Naive thymus-derived CD8-positive, alpha-beta T cell (primary cell): ENCODE measurements at places on chromosomes 3 and 15.

DNA sequence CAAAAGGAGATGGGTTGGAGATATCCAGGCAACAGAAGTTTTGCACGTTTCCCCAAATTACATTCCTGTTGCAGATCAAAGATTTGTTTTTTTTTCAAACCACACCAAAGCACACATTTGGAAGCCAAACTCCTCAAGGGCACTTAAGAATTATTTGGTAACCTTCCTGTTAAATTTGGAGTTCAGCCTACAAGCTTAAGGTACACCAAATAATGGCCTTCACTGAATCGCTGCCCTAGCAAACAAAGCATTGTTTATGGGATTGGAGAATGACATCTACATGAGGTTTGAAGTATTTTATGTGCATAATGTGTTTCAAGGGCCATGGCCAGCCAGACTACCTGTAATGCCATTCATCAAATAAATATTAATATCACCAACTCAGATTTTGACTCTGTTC is 357.9 kb downstream of the RORA start:
- H3K4me3 ChIP-seq, result no peak overlapping the region
- H3K4me1 ChIP-seq, result no peaks in the 10 kb centered on the region
- no peaks in the 10 kb centered on the region for H3K36me3 ChIP-seq
- no peak for DNase-seq

DNA sequence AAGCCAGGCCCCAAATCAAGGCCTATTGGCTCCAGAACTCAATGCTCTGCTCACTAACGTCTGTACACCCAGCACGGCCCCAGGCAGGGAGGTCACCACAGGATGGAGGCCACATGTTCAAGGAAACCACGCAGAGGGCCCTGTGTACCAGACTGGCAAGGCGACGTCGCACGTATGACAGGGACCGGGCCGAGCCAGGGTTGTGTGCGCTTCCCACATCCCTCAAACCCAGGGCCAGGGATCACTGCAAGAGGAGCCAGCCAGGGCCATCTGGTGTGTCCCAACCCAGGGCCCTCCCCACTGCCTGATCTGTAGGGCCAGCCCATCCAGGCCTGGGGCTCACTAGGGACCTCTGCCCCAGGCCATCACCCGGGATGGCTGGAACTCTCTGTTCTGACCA is 62.0 kb downstream of the ZNF445 start:
- no peak for DNase-seq
- H3K4me1 ChIP-seq, result no peaks in the 10 kb centered on the region
- no peak overlapping the region for H3K4me3 ChIP-seq
- no peaks in the 10 kb centered on the region for H3K36me3 ChIP-seq

- no peak overlapping the region for H3K27ac ChIP-seq
- no peaks in the 10 kb centered on the region for H3K36me3 ChIP-seq
- DNase-seq, result no peak
- H3K4me1 ChIP-seq, result no peaks in the 10 kb centered on the region
- no peak overlapping the region for H3K4me3 ChIP-seq
These were observed 241.8 kb downstream of the ARRDC4 start for GRCh38 chr15:98202256-98202655.

DNA sequence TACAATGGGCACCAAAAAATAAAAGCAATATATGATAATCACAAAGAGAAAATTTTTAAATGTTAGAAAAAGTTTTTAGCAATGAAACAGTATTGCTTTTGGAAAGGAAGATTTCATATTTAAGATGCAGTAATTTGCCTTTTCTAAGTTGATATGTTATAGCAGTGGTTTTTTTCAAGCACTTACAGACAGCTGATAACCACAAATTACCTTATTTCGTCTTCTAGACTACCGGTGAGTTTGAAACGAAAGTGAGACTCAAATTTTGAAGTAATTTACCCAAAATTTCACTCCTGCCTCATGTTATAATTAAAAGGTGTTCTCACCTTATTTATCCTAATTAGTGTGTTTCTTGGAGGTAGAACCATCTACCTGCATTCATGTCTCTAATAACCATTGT is 207.8 kb downstream of the MCTP2 start:
- no peaks in the 10 kb centered on the region for H3K27me3 ChIP-seq
- no peak overlapping the region for H3K27ac ChIP-seq
- no peaks in the 10 kb centered on the region for H3K4me1 ChIP-seq
- H3K36me3 ChIP-seq, result peaks cover 27% of the 10 kb centered on the region
- no peak overlapping the region for H3K4me3 ChIP-seq

DNA sequence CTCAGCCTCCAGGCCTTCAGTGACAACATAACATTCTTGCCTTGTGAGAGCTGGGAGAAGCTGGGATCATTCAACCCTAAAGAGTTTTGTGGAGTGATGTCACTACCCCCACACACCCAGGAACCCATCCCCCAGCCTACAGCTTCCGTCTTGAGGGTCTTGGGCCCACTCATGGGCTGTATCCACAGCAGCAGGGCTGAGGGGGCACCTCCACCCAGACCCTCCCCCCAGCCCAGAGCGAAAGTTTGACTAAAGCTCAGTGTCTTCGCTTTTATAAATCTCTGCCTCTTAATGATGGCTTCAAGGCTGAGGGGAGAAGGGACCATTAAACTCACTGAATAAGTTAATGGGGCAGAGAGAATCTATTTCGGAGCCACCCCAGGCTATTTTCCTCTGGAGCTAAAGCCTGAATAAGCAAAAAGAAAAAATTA is 23.8 kb downstream of the NTRK3 start:
- H3K27me3 ChIP-seq, result peaks cover 19% of the 10 kb centered on the region
- DNase-seq, result no peak
- H3K4me3 ChIP-seq, result no peak overlapping the region

GRCh38 chr15:94576889-94577533 is 345.6 kb downstream of the MCTP2 start:
- no peak for DNase-seq
- no peak overlapping the region for H3K27ac ChIP-seq
- H3K36me3 ChIP-seq, result no peaks in the 10 kb centered on the region
- peaks cover 20% of the 10 kb centered on the region for H3K4me1 ChIP-seq
- H3K4me3 ChIP-seq, result no peak overlapping the region

- peaks cover 3% of the 10 kb centered on the region for H3K36me3 ChIP-seq
- no peak overlapping the region for H3K4me3 ChIP-seq
- H3K27me3 ChIP-seq, result no peaks in the 10 kb centered on the region
- peak overlapping the region; percentile 21 for H3K27ac ChIP-seq
These were observed 24.0 kb downstream of the HPS3 start for GRCh38 chr3:149153402-149153801.

DNA sequence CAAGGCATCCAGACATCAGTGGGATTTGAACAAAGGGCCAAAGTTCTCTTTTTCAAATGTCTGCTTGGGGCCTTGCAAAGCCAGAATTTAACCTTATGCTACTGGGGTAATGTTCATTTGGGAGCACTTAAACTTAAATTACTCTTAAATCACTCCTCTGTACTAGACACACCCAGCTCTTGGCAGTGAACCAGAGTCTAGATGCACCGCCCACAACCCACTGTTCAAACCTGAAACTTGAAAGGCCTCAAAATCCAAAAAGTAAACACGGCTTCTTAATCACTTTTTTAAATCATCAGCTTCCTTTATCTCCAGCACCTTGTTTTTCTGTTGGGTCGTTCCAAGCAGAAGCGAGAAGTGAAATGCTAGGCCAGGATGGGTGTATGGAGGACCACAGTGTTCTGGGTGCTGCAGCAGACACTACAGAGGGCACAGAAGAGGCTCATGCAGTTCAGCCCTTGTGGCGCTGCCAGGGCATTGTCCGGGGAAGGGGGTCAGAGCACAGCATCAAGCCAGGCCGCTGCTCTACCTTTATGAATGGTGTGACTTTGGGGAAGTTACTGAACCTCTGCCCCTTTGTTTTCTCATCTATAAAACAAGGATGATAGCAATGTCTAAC is 28.8 kb downstream of the MECOM start:
- no peak overlapping the region for H3K4me3 ChIP-seq
- peaks cover 16% of the 10 kb centered on the region for H3K27me3 ChIP-seq
- peak overlapping the region; percentile 84 for H3K27ac ChIP-seq
- H3K36me3 ChIP-seq, result no peaks in the 10 kb centered on the region

GRCh38 chr15:95168951-95169431 is 937.6 kb downstream of the MCTP2 start:
- H3K4me1 ChIP-seq, result no peaks in the 10 kb centered on the region
- no peak overlapping the region for H3K4me3 ChIP-seq
- no peak overlapping the region for H3K27ac ChIP-seq

GRCh38 chr15:70956201-70956995 is 63.8 kb downstream of the LRRC49 start:
- DNase-seq, result no peak
- no peak overlapping the region for H3K27ac ChIP-seq
- no peaks in the 10 kb centered on the region for H3K36me3 ChIP-seq
- H3K27me3 ChIP-seq, result peaks cover 25% of the 10 kb centered on the region
- no peak overlapping the region for H3K4me3 ChIP-seq

- no peaks in the 10 kb centered on the region for H3K27me3 ChIP-seq
- no peak overlapping the region for H3K4me3 ChIP-seq
- no peak overlapping the region for H3K27ac ChIP-seq
- H3K4me1 ChIP-seq, result peaks cover 1% of the 10 kb centered on the region
- H3K36me3 ChIP-seq, result no peaks in the 10 kb centered on the region
These were observed 212.5 kb upstream of the GADL1 start for GRCh38 chr3:31106912-31107311.

DNA sequence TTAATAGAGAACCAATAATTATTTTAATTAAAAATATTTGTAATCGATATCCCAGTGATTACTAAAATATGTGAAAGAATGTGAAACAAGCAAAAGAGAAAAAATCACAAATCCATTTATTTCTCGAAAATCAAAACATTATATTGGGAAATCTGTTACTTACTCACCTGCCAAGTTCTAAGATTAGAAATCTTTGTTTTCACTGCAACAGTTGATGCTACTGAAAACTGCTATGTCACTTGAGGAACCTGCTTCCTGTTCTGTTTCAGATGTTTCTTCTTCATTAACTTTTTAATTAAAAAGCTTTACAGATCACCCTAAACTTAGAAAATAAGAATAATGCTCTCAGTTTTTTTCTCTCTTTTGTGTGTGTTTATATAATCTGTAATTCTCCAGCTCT is 13.7 kb upstream of the DPH6 start:
- no peak for DNase-seq
- no peak overlapping the region for H3K27ac ChIP-seq
- H3K4me1 ChIP-seq, result no peaks in the 10 kb centered on the region
- H3K36me3 ChIP-seq, result no peaks in the 10 kb centered on the region

GRCh38 chr3:32097768-32098167 is 8.7 kb upstream of the GPD1L start:
- no peak overlapping the region for H3K4me3 ChIP-seq
- H3K27ac ChIP-seq, result no peak overlapping the region
- DNase-seq, result no peak
- no peaks in the 10 kb centered on the region for H3K36me3 ChIP-seq
